ENCODE measurements at places on chromosomes 4 and X.

- no peak for DNase-seq
These were observed 2.9 kb upstream of the AFP start for GRCh38 chr4:73433140-73433539.

- DNase-seq, result no peak
These were observed 4.6 kb downstream of the SHROOM2 start for GRCh38 chrX:9790866-9791265.

DNA sequence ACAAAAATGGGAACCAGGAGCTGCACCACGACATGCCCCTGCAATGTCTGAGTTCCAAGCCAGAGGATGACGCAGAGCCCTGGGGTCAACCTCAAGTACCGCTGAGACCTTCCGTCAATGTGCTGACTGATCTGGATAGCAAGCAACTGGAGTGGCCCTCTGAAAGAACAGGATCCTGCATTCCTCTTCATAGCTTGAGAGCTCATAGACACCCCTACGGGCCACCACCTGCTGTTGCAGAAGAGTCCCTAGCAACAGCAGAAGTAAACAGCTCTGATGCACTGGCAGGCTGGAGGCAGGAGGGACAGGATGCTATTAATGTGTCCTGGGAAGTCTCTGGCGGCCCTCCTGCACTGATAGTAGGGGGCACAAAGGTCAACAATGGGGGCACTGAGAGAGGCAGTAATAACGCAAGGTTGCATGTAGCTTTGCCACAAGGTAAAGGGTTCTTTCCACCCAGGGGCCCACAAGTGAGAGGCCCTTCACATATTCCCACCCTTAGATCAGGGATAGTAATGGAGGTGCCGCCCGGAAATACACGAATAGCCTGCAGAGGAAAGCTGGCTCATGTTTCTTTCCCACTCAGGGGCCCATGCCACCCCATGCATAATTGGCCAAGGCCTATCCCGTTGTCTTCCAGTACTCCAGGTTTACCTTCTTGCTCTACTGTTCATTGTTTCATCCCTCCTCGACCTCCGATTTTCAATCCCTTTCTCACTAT, 1.3 kb downstream of the PRR32 start:
- DNase-seq, result no peak

DNA sequence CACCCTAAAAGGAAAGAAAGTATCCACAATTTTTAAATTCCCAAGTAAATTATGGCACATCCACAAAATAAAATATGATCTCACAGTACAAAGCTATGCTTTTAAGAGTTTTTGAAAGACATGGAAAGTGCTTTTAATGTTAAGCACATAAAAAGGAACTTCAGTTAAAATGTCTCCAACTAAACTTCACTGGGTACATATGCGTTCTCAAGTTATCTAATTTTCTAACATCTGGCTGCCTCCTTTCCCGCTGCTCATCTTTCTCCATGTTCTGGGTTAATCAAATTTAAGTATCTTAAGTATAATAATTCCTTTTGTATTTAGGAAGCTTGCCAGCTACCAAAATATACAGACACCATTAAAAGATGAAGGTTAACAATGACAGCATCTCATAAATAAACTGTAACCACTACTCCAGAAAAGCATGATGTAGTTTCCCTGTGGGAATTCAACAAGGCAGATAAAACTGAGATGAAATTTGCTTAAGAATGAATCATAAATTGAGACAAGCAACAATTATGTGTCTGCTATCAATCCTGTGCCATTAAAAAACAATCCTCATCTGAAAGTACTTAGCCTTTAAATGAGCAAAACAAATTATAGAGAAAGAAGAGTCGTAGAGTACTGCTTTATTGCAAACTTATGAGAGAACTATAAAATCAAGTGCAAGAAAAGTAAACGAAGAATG, 25.1 kb downstream of the PRSS12 start:
- no peak for DNase-seq

- no peak for DNase-seq
These were observed 1.4 kb downstream of the MAEA start for GRCh38 chr4:1291091-1291490.

DNA sequence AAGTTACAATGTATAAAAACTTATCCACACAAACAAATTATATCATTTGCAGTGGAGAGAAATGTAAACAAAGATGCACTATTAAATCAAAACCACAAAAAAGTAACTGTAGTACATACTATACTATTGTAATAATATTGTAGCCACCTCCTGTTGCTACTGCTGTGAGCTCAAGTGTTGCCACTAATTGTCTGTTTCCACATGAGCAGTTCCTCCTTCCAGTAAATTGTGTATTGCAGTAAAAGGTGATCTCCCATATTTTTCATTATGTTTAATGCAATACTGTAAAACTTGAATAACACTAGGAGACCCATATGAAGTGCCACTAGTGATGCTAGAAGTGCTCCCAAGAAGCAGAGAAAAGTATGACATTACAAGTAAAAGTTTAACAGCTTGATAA, 11.7 kb downstream of the LIN54 start:
- DNase-seq, result no peak

DNA sequence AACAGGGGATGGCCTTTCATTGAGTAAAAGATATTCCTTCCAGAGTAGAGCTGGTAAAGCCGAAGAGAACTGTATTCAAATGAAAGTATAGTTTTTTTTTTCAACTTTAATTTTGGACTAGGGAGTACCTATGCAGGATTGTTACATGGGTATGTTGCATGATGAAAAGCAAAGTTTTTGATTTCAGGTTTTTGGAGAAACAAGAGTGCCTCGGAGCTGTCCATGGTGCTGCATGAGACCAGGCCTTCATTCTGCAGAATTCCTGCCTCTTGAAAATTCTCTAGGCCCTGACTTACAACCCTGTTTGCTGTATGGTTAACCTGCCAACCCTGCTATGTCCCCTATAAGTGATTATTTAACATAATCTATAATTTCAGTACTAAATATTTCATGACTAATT, 1065.7 kb upstream of the FTHL17 start:
- no peak for DNase-seq

- no peak for DNase-seq
These were observed 45.5 kb downstream of the JAKMIP1 start for GRCh38 chr4:6154875-6155274.

DNA sequence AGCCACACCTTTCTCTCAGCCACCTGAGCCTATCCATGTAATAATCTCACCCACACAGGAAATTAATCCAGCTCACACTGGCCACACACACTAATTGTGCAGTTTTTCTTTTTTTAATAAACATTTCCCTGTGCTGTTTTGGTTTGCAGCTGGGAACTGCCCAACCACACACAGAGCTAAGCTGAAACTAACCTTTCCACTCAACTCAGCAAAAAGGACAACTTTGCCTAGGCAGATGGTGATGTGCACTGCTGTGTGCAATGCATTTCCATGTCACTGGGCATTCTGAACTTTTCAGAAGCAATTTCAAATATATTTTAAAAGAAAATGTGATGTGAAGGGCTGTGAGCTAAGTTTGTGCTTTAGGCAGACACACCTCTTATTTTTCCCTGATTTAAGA, 70.0 kb upstream of the TLL1 start:
- DNase-seq, result no peak

GRCh38 chrX:156000361-156000926, 2.9 kb downstream of the IL9R start:
- DNase-seq, result no peak

DNA sequence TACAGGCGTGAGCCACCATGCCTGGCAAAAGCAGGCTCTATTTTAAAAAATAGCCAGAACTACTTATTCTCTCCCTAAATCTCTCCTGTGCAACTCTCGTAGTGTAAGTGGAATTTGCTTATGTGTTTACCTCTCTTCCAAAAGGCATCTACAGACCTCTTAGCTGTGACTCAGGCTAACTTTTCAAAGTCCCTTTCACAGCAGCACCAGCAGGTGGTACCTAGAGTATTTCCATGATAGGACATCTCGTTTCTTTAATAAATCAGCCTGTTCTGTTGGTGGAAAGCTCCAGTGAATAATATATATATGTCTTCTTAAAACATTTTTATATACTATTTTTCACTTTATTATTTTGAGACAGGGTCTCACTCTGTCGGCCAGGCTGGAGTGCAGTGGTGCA, 89.0 kb downstream of the NSUN7 start:
- no peak for DNase-seq

GRCh38 chrX:153831429-153832150, 1.2 kb upstream of the PDZD4 start:
- no peak for DNase-seq

- DNase-seq, result no peak
These were observed 63.6 kb downstream of the AR start for GRCh38 chrX:67607466-67607865.

GRCh38 chrX:43656005-43656494, at the start of gene MAOA:
MAOA (plus strand) TSS chrX:43656299; CDS start chrX:43656342, 43 bp downstream.
- DNase-seq, result no peak

DNA sequence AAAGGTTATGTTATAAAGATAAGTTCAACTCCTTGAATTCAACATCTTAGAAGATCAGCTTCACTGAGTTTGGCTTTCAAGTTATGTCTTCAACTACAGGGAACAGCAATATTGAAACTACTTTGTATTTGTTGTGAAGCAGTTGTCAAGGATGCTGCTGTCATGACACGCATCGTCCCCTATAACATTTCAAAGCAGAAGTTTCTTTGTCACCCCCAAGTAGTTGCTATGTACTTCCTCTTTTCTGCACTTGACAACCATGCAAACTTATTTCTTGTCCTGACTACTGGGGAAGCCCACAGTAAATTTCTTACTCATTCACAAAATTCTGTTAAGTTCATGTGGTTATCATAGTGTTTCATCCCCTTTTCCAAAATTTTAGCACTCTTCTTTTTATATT, 14.3 kb downstream of the ANTXR2 start:
- DNase-seq, result peak; percentile 64

- no peak for DNase-seq
These were observed 660.5 kb upstream of the ATOH1 start for GRCh38 chr4:93168053-93168452.

Data from stimulated activated naive CD8-positive, alpha-beta T cell treated with anti-CD3 and anti-CD28 coated beads, Interleukin-15, amount 100 ng/mL, for 72 hours (primary cell).